GM23338 (cell line): ENCODE measurements at places on chromosomes 12 and 14. TPM values are rescaled to one million over a fixed set of nuclear protein-coding genes. Genes with fewer than 3 reads are reported as not detected.

DNA sequence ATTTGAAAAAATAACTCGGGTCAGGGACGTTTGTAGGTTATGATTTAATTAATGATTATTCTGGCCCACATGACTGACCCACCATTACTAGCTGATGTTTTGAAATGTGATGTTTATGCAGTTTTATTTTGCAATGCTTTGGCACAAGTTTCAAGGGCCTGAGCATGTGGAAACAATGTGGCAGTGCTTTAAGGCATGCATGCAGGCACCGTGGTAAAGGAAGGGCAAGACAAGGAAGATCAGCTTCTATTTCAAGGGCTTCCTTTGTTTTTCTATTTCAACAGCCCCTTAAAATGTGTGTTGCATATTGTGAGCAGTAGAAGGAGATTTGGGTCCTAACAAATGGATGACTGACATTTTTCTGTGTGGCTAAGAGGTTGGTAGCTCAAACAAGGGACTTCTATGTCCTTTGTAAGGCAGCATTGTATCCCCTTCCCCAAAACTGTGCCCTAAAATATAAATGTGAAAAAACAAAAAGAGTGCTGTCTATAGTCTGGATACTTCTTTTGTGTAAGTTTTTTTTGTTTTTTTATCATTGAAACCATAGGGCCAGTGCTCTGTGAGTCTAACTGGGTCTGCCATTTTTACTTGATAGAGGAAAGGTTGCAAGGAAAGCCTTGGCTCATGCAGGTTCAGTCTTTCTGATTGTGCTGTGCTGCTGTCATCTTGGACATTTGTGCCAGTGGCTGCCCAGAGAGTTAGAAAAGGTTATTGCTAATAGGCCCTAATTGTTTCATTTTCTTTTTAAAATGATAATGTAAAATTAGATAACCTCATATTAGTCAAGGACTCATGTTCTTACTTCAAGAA, 103.5 kb downstream of the FGD4 start:
- H3K27me3 ChIP-seq = no peaks in the 10 kb centered on the region
- peak overlapping the region; percentile 15 for H3K27ac ChIP-seq
- H3K4me1 ChIP-seq = peaks cover 56% of the 10 kb centered on the region
- no peaks in the 10 kb centered on the region for H3K36me3 ChIP-seq
- DNase-seq = peak; percentile 43

GRCh38 chr12:74747305-74747704, 209.7 kb downstream of the ATXN7L3B start:
- no peaks in the 10 kb centered on the region for H3K36me3 ChIP-seq
- H3K27me3 ChIP-seq = no peaks in the 10 kb centered on the region
- peak; percentile 7 for DNase-seq
- no peak overlapping the region for H3K4me3 ChIP-seq

DNA sequence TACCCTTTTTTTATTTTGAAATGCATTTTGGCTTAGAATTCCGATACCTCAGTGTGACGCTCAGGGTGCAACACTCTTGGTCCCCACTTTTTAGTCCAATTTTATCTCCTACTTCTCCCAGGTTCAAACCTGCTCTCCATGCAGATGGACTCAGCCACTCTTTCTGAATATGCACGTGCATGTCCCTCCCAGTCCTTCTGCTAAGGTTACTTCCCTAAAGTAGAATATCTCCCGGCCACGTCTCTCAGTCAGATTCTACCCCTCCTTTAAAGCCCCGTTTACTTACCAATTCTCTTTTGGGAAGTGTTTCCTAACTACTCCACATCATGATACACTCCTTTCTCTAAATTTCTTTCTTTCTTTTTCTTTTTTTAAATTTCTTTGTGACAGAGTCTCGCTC, 15.5 kb upstream of the PARP11 start:
- H3K27ac ChIP-seq = no peak overlapping the region
- DNase-seq = no peak
- H3K4me3 ChIP-seq = no peak overlapping the region
- no peaks in the 10 kb centered on the region for H3K36me3 ChIP-seq

GRCh38 chr12:58916921-58917511, 3.3 kb downstream of the LRIG3 start:
- no peak overlapping the region for H3K27ac ChIP-seq
- H3K4me1 ChIP-seq = peaks cover 45% of the 10 kb centered on the region
- no peaks in the 10 kb centered on the region for H3K36me3 ChIP-seq
- no peak overlapping the region for H3K4me3 ChIP-seq
- H3K27me3 ChIP-seq = peaks cover 20% of the 10 kb centered on the region

- no peak overlapping the region for H3K27ac ChIP-seq
- no peak overlapping the region for H3K4me3 ChIP-seq
- DNase-seq = no peak
- H3K36me3 ChIP-seq = no peaks in the 10 kb centered on the region
Measured at GRCh38 chr14:31283153-31283552, 75.6 kb upstream of the HECTD1 start.

- no peak overlapping the region for H3K27ac ChIP-seq
- DNase-seq = no peak
- no peaks in the 10 kb centered on the region for H3K27me3 ChIP-seq
Measured at GRCh38 chr12:25925064-25925463, 33.4 kb upstream of the RASSF8 start.

DNA sequence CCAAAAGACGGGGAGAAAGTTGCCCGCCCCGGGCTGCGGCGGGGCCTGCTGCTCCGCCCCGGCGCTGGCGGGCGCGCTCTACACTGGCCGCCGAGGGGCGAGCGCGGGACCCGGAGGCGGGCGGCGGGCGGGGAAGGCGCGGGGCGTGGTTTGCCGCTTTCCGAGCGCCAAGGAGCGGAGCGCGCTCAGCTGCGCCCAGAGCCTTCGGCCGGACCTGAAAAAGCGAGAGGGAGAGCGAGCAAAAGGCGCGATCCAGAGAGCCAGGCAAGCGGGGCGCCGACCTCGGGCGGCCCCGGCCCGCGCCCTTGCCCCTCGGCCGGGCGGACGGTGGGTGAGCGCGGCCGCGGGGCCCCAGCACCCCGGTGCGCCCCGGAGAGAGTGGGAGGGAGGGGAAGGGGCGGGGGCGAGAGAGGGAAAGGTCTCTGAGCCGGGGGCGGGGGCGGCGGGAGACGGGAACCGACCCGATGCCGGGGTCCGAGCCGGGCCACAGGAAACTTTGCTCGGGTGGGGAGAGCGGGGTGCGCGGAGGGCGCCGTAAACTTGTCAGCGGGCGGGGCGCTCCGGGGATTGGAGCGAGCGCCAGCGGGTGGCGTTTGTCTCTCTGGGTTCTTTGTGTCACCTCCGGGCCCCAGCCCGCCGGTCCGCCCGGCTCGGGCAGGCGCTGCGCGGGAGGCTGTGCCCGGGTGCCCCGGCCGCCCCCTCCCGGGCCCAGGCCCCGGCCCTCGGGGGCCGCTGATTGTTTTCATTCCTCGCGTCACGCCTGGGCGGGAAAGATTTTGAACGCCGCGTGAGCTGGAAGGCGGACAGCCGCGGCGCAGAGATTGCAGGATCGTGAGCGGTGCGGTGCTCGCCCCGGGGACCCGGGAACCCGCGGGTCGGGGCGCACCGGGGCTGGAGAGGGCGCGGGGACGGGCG, at the start of gene SYNE2:
SYNE2 (plus strand) TSS at position 188 of the 915 bp plus-strand sequence. CDS start 56,145 bp downstream, outside the sequence.
- peaks cover 24% of the 10 kb centered on the region for H3K27me3 ChIP-seq
- peaks cover 14% of the 10 kb centered on the region for H3K4me1 ChIP-seq
- no peaks in the 10 kb centered on the region for H3K36me3 ChIP-seq
- DNase-seq = peak; percentile 88
- H3K27ac ChIP-seq = peak within 1 kb of the TSS; percentile 46; the same call in 1 of the 2 replicates

CISTR gene
- total RNA-seq = not detected in 2 replicates

FLRT2 gene
- 5.4 and 7.4 TPM in 2 replicates for total RNA-seq

DNA sequence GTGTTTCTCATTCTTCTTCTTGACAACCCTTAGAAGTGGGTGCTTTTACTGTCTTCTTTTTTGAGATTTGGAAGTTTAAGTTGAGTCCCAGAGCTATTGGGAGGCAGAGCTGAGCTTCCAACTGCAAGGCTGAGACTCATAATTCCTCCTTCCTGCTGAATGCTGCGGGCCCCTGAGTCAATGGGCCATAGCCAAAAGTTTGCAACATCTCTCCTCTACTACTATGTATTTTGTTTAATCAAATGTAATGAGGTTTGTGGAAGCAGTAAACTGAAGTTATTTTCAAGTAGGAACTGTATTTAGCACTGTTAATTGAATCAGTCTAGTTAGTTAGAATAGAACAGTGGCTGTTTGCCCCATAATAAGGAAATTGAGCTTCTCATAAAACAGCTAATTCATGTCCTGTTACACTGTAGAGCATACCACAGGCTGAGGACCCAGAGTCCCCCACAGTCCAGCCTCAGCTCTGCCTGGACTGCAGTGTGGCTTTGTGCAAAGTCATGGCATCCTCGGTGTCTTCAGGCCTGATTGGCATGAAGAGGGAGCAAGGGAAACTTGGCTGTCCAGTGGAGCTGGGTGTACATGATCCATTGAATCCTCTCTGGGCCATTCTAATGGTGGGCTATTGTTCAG, 631.7 kb downstream of the VRK1 start:
- no peaks in the 10 kb centered on the region for H3K36me3 ChIP-seq
- no peak overlapping the region for H3K27ac ChIP-seq
- H3K4me1 ChIP-seq = peaks cover 5% of the 10 kb centered on the region; the same call in 1 of the 2 replicates
- no peaks in the 10 kb centered on the region for H3K27me3 ChIP-seq

GRCh38 chr12:124663771-124664366, 96.5 kb upstream of the NCOR2 start:
- no peak overlapping the region for H3K4me3 ChIP-seq
- H3K36me3 ChIP-seq = no peaks in the 10 kb centered on the region
- no peaks in the 10 kb centered on the region for H3K4me1 ChIP-seq
- DNase-seq = no peak
- no peak overlapping the region for H3K27ac ChIP-seq

GRCh38 chr12:75853626-75854025, 177.9 kb downstream of the PHLDA1 start:
- 0 out of 2 replicates have a peak, but pooled peaks cover 3% of the 10 kb centered on the region for H3K4me1 ChIP-seq
- H3K27ac ChIP-seq = no peak overlapping the region
- no peak for DNase-seq
- no peak overlapping the region for H3K4me3 ChIP-seq

AMN gene
- total RNA-seq = 0.16 and 0.69 TPM in 2 replicates

DNA sequence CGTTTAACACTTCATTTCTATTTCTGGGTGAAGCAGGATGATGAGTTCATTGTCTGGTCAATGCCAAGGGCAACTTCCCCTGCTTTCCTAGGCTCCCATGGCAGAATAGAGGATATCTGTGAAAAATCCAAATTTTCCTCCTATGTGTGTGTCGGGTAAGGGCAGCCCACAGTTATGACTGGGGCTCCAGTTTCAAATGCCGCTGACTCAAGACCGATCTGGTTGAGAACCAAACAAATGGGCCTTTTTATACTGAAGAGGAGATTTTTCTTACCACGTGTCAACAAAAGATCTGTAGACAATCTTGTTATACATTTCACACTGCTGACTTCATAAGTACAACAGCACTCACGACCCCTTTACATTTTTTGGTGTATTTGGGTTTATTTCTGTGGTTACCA, 120.8 kb downstream of the CHST11 start:
- H3K4me3 ChIP-seq = no peak overlapping the region
- peaks cover 1% of the 10 kb centered on the region; the same call in 1 of the 2 replicates for H3K4me1 ChIP-seq
- no peak for DNase-seq

- H3K27ac ChIP-seq = no peak overlapping the region
- peaks cover 28% of the 10 kb centered on the region for H3K27me3 ChIP-seq
- no peak overlapping the region for H3K4me3 ChIP-seq
- peaks cover 6% of the 10 kb centered on the region; the same call in 1 of the 2 replicates for H3K36me3 ChIP-seq
- DNase-seq = no peak
Measured at GRCh38 chr12:50082644-50083043, 2.5 kb upstream of the SMARCD1 start.

DNA sequence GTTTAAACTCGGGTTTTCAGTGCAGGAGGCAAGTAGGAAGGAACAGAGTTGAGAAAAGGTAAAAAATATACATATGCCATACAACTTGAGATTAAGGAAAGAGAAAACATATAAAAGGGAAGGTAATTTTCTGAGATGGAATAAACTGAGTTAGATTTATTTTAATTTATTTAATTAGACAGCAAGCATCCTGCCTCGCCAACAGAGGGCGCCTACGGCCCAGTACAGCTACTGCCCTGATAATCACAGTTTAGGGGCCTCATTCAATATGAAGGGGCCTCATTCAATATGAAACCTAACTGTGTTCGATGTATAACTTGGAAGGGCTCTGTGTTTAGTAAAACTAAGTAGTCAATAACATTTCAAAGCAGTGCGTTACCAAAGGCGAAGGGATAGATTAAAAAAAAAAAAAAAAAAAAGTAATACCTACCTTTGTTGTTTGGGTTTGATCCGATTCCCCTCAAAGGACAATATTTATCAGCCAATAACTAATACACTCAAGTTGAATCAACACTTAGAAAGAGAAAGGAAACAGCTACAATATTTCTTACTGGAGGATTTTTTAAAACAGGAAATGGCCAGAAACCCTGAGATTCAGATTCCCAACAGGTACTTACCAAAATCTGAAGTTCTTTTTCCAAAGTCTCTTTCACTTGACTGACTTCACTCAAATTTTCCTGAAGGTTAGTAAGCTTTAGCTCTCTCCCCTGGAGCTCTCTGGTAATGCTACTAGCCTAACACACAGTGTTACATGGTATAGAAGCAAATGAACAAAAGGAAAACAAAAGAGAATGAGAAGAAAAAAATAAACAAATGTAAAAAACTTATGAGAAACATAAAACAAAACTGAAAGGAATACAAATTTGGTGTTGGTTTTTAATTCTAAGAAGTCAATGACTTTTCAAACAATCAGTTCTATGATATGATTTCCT, 70.0 kb upstream of the VPS33A start:
- no peak overlapping the region for H3K4me3 ChIP-seq
- H3K27ac ChIP-seq = no peak overlapping the region; the same call in 1 of the 2 replicates
- H3K27me3 ChIP-seq = no peaks in the 10 kb centered on the region
- DNase-seq = peak; percentile 53

DNA sequence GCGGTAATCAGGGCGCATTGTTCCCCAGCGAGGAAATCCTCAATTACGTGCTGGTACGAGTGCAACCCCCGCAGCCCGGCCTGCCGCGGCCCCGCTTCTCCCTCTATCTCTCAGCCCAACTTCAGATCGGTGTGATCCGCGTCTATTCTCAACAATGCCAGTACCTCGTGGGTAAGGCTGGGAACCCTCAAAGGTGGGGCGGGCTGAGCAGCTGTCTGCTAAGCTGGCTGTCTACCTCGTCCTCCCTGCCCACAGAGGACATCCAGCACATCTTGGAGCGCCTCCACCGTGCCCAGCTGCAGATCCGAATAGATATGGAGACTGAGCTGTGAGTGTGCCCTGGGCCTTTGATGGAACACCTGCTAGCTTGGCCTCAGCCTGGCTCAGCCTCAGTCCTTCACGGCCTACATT, 996 bp downstream of the REC8 start:
- 0 out of 2 replicates have a peak, but pooled peaks cover 3% of the 10 kb centered on the region for H3K4me1 ChIP-seq
- H3K36me3 ChIP-seq = no peaks in the 10 kb centered on the region
- H3K27ac ChIP-seq = no peak overlapping the region
- H3K4me3 ChIP-seq = peak overlapping the region; percentile 81

DNA sequence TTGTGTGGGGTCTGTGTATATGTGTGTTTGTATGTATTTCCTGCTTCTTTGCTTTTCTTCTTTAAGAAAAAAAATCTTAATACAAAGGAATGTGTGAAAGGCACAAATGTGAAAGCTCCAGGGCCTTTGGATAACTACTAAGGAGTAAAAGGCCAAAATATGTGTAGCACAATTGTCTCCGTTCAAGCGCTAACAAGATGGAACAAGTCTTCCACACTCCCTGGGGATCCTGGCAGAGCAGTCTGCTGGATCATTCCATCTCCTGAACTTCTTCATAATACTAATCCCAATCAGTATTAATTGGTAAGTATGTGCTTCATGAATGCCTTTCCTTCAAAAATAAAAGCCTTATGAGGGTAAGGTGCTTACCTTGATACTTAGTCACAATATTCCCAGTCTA, 462.5 kb upstream of the TBX3 start:
- H3K27ac ChIP-seq = no peak overlapping the region
- no peaks in the 10 kb centered on the region for H3K36me3 ChIP-seq
- H3K4me1 ChIP-seq = 0 out of 2 replicates have a peak, but pooled peaks cover 9% of the 10 kb centered on the region
- DNase-seq = no peak
- H3K27me3 ChIP-seq = no peaks in the 10 kb centered on the region

GRCh38 chr14:105108516-105108864, 43.3 kb upstream of the GPR132 start:
- no peaks in the 10 kb centered on the region for H3K36me3 ChIP-seq
- no peak overlapping the region for H3K27ac ChIP-seq
- no peak for DNase-seq
- H3K4me3 ChIP-seq = no peak overlapping the region

DTX1 gene
- 4.7 and 9.0 TPM in 2 replicates for total RNA-seq
